ENCODE measurements at places on chromosomes 7 and 10.
A peak's percentile ranks its signal among the peaks of the same experiment; 100 is the strongest.

DNA sequence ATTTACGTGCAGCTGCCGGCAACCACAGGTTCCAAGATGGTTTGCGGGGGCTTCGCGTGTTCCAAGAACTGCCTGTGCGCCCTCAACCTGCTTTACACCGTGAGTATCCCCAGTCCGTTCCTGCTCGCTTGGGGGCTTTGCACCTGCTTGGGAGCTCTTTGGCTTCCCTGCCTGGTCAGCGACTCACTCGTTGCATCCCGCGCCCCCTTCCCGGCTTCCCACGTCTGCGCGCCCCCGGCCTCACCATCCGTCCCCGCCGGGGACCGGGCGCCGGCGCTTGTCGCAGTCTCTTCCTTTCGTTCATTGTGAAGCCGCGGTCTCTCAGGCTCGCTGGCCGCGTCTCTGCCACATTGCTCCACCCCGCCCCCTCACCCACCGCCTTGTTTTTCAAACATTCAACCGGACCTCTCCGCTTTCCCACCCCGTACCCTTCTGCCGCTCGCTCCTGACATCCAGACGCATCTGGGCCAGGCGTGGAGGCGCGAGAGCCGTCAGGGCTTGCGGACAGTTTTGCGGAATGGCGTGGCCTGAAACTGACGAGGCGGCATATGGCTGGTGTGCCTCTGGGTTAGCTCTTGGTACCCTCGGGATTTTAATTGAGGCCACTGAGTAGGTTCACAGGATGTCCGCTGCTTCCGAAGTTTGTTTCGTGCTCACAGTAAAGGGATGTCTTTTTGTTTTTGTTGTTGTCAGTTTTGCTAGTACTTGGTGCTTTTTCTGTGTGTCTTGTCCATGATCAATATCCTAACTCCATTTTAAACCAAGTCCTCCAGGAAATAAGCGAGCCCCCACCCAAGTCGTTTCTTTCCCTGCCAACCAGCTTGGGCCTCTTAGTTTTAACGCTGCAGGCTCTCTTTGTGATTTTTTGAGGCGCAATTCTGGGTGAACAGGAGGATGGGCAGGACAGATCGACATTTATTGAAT lies 639 bp downstream of the TSPAN13 start:
- DNase-seq, result peak; percentile 0

DNA sequence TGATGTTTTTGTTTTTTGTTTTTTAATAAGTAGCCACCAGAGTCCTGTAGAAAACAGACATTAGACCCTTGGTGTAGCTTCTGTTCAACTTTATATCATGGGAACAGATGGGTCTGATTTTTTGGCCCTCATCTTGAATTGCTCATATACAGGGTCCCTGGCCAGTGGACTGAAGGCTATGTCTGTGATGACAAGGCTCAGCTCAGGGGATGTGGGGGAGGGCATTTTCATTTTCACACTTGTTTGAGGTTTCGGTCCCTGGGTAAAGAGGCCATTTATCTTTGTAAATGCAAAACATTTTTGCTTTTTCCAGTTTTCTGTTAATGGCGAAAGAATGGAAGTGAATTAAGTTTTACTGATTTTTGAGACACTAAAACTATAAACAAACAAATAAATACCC lies 257.6 kb upstream of the PHYHIPL start:
- no peak for DNase-seq

- DNase-seq, result peak; percentile 9
These were observed 2.1 kb downstream of the ADD3 start for GRCh38 chr10:110009736-110010475.

DNA sequence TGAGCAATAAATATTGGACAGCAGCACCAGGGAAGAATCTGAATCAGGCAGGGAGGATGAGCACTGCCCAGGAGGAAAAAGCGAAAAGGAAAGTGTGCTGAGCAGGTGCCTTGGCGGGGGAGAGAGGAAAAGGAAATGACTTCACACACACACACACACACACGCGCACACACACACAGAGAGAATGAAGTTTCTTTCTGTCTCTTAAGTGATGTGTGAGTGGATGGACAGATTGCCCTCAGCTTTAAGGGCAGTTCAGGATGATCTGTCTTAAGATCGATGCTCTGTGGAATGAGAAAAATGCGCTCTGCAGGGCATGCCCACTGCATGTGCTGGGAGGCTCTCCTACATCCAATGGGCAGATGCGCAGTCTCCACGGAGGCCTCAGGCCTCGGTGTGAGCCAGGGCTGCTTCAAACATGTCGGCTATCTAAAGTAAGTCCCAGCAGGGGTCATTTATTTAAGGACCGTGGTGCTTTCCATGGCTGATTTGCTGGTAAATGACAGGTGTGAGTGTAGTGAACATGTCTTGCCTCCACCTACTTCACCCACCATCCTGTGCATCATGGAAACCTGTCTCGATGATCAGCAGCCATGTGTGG lies 2.5 kb upstream of the ACBD5 start:
- DNase-seq, result peak; percentile 51

DNA sequence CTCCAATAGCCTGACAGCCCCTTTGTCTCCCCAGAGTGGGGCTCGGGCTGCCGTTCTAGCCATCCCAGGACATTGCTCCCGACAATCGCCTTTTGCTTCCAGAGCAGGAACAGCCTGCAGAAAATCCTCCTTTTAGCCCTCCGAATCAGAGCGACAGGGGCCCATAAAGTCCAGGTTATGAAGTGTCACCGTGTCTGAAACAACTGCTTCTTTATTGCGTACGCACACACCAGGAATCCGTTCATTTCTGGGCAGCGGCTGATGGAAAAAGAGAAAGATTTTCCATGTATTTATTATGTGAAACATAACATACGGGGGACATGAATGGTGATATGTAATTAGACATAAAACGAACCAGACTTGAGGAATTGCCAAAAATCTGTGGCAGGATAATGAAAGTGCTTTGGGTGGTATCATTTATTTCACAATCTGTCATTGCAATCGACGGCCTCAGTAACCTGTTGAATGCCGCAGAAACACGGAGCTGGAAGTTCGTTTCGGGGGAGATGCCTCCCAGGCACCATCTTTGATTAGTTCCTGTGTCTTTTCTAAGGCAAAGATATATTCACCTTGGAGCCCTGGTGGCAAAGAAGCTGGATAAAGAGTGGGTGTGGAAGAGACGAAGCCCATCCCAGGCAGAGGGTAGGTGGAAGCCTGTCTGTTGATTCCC lies 48.1 kb downstream of the FAM241B start:
- DNase-seq, result no peak

DNA sequence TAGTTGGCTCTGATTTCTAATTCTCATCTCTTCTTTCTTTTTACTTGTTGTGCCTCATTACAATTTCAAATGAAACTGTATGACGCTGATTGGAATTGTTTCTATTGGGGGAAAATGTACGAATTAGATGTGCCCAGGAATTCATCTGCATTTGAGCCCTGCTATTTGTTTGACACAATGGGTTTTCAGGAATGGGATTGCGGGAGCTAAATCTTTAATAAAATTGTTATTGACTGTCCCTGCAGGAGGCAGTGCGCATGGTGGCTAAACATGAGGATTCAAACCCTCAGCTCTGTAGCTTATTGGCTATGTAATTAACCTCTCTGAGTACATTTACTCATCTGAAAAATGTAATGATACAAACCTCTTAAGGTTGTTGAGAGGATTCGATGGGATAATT lies 181.6 kb downstream of the NXPH1 start:
- no peak for DNase-seq

GRCh38 chr7:33842150-33842549 lies 63.2 kb upstream of the BMPER start:
- no peak for DNase-seq

DNA sequence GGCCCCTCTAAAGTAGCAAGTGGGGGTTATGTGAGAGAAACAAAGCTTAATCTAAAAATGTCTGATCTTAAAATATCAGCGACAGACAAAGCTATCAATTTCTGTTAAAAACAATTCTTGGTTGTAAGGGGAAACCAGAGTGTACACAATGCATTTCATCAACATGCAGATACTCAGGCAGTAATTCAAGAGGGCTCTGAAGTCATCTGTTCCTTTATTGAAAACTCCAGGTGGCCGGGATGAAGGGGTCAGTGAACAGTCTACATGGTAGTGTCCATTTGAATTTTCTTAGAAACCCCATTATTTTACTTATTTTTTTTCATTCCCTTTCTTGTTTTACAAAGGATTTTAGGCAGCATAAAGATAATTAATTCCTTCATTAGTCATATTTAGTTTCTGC lies 36.7 kb upstream of the BTBD16 start:
- no peak for DNase-seq

DNA sequence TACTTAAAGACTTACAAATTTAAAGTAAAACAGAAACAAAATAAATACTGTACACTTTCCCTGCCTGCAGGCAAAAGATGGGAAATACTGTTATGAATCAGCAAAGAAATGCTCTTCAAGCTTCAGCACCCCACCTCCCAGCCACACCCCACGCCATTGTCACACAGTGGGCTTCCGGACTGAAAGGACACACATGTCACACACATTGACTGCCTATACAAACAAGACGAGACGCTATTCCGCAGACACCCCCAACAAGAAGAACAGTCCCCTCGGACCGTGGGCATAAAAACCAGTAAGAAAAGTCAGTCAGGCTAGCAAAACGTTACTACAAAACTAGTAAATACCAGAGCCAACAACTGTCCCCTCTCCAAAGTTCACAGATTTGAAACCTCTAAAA lies 22.2 kb upstream of the PARP12 start:
- DNase-seq, result peak; percentile 25

DNA sequence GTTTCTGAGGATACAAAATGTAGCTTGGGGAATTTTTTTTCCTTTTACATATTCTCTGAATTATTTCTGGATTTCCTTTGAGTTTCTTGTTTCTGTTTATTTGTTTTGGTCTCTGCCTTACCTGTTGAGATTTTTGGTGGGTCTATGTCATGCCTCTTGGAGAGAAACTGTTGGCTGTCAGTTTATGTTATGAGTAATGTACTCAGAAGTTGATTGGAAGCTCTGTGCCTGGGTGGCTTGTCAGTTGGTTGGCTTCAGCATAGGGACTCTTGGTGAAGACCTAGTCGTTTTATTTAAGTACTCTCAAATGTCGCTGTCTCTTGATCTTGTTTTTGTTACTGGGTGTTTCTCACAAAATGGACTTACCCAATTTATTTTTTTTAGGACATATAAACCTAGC lies 132.4 kb downstream of the CDK14 start:
- DNase-seq, result no peak

DNA sequence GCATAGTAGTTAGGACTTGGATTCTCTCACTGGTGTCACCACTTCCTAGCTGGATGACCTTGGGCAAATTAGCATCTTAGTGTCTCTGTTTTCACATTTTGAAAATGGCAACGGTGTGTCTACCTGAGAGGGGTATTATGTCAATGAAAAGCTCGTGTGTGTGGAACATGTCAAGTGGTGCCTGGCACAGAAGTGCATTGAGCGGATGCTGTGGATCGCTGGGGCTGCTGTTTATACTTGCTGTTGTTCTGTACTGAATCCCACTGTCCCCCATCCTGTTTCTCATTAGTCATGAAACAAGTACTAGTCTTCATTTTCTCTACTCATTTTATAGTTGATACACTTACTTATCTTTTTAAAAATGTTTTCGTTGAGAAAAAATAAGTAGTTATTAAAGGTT lies 26.1 kb downstream of the RBM33 start:
- DNase-seq, result no peak

DNA sequence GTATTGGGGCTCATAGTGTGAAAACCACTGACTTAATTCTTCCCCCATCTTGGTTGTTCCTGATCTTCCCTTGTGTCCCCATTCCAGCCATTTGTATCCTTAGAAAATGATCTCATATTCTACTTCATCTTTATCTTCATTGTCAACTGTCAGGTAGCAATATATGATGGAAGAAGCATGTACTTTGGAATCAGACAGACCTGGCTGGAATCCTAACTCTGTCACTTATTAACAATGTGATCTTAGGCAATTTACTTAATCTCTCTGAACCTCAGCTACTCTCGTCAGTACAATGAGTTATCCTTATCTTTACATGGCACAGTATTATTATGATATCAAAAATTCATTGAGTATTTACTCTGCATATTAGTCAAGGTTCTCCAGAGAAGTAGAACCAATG lies 10.1 kb downstream of the CFTR start:
- DNase-seq, result no peak

All from stimulated activated CD8-positive, alpha-beta memory T cell treated with anti-CD3 and anti-CD28 coated beads, Interleukin-15, amount 100 ng/mL, for 48 hours (primary cell).